ENCODE measurements at places on chromosomes 12 and 14.

GRCh38 chr14:63283884-63284248 is 34.9 kb downstream of the GPHB5 start:
- no peak for DNase-seq

- DNase-seq: no peak
Observed at GRCh38 chr14:40464531-40464930, 1032.3 kb upstream of the FBXO33 start.

DNA sequence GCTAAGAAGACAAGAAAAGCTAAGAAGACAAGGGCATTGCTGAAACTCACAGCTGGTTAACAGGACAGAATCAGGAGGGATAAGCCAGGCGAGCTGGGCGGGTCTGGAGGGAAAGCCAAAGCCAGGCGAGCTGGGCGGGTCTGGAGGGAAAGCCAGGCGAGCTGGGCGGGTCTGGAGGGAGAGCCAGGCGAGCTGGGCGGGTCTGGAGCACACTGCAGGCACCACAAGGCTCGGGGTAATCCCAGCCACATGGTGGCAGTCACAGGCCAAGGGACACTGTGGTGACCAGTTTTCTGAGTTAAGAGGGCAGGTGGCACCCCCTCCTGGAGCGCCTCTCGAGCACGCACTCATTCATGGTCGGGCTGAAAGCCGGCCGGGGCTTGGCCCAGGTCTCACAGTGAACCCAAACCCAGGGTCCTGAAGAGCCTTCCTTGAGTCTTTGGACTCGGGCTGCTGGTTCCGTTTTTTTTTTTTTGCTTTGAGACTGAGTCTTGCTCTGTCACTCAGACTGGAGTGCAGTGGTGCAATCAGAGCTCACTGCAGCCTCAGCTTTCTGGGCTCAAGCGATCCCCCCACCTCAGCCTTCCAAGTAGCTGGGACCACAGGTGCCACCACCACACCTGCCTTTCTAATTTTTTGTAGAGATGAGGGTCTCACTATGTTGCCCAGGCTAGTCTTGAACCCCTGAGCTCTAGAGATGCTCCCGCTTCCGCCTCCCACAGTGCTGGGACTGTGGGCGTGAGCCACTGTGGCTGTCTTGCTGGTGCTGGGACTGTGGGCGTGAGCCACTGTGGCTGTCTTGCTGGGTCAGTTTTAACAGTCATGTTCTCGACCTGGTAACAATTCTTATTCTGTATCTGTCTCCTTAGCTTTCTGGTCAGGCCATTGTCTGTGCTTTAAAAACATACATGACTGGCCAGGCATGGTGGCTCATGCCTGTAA is 40.2 kb downstream of the HSP90AA1 start:
- no peak for DNase-seq

DNA sequence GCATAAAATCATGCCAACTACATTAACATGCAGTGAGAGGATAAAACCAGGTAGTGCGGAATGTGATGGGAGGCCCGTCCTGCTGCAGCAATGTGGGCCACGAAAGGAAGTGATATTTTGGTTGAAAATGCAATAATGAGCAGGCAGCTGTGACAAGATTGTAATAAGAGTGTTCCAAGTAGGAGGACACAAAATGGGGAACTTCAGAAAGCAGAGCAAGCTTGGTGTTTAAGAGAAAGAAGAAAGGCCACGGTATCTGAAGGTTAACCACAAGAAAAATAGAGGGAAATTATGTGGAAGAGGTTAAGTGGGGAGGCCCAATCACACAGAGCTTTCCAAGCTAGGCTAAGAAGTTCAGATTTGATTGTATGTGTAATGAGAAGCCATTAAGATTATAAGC is 34.3 kb downstream of the OVCH1 start:
- no peak for DNase-seq

GRCh38 chr12:26247873-26248272 is 52.5 kb downstream of the SSPN start:
- DNase-seq: no peak
